ENCODE measurements at places on chromosomes 11 and 22.

DNA sequence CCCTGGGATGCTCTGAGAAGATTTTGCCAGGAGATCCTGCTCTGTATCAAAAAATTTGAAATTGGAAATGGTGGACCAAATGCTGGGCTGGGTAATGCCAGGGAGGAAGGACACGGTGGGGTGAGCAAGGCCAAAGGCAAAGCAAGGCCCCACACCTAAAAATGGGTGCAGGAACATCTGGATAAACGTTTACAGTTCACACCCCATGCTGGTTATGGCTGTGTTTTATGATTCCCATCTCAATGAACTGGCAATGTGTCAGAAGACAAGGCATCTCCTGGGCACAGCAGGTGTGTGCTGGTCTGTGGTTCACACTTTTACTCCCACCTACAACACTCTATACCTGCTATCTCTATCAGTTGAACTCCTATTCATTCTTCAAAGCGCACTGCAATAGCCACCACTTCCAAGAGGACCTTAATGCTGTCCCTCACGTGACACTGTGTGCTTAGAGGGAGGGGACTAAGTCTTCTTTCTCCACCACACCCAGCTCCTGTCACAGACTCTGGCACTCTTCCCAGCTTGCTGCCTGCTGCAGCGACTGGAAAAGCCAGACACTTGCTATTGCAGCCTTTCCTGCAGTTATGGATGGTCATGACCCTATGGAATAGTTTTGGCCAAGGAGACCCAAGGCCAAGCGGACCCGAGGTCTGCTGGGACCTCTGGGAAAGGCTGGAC, 277.5 kb downstream of the CTTN start:
- DNase-seq, result no peak

GRCh38 chr11:27211370-27212127, 151.5 kb downstream of the CCDC34 start:
- DNase-seq, result no peak

- no peak for DNase-seq
Observed at GRCh38 chr22:35409783-35410662, 10.1 kb downstream of the MCM5 start.

DNA sequence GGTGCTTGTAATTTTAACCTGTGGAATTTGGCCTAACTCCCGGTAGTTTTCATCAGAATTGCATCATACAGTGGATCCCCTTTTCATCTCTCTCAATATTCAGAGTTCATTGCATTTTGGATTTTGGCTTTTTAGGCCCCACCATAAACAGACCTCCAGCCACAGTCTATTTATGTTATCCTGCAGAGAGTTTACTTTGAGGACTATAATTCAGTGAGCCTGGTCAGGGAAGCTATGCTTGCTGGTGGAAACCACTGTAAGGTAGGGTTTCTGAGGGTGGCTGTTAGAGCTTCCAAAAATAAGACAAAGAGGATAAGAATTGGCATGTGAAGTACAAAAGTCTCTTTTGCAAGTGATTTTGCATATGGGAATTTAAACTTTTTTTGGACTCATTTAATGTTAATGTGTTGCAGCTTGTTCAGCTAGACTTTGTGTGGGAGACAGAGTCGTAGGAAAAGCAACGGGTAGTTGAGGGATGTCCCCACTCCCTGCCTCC, 34.8 kb upstream of the DDI1 start:
- no peak for DNase-seq

DNA sequence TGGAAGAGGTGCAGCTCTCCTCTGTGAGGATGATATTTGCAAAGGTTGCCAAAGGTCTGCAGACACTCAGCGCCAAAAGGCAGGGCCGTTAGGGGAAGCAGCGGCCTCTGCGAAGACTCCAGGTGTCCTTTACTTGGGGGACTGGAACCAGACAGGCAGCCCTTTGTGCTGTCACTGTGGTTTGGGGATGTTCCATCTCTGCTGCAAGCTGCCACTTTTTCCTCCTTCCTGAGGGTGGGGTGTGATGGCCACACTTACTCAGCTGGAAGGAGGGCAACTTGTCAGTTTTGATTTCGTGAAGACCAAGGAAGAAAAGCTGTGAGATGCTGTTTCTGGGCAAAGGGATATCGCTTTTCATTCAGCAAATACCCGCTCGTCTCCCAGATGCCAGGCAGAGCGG, 96.5 kb upstream of the PRR5 start:
- no peak for DNase-seq

DNA sequence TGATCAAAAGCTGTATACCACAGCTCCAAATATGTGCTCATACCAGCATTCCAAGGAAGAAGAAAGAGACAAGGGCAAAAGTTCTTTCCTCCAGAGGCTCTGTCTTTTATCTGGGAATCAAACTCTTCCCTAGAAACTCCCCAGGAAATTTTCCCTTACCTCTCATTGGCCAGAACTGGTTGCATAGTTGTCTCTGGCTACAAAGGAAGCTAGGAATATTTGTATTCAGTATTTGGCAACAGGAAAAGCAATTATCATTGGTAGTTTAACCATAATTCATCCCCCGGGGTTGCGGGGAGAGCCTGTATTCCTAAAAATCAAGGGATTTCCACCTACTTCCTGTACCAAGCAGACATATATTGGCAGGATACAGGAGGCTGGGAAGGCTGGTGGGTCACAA, 10.5 kb upstream of the ZFTA start:
- DNase-seq, result no peak

DNA sequence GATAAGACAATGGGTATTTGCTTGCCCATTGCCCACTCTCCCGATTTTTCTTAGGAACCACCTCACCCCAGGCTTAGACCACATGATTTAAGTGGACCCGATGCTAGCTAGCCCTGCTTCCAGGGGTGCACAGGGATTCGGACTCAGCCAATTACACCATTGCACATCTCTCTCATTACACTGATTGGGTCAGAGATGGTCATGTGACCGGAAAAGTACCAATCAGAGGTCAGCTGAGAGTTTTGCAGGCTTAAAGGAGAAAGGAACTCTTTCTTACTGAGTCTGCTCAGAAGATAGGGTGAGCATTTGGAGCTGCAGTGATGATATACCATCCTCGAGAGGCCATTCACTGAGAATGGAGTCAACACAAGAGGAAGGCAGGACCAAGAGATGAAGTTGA, 12.2 kb upstream of the ANKK1 start:
- no peak for DNase-seq

- no peak for DNase-seq
Observed at GRCh38 chr11:118319337-118319707, 14.8 kb downstream of the CD3E start.

DNA sequence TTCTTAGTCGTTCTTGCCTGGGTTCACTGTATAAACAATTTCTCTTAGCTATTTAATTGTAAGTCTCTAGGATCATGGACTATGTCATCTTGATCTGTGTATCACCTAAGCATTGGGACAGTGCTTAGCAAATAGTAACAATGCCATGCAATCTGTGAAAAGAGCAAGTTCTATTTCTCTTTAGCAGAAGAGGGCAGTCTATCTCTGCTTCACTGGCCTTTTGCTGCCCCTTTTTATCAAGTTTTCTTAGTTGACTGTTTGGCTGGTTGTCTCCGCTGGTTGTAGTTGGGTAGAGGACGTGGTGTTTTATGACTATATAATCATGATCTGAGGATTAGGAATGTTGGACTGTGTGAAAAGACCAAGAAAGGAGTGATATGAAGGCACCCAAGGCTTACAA, 315.0 kb downstream of the JRKL start:
- DNase-seq, result no peak

DNA sequence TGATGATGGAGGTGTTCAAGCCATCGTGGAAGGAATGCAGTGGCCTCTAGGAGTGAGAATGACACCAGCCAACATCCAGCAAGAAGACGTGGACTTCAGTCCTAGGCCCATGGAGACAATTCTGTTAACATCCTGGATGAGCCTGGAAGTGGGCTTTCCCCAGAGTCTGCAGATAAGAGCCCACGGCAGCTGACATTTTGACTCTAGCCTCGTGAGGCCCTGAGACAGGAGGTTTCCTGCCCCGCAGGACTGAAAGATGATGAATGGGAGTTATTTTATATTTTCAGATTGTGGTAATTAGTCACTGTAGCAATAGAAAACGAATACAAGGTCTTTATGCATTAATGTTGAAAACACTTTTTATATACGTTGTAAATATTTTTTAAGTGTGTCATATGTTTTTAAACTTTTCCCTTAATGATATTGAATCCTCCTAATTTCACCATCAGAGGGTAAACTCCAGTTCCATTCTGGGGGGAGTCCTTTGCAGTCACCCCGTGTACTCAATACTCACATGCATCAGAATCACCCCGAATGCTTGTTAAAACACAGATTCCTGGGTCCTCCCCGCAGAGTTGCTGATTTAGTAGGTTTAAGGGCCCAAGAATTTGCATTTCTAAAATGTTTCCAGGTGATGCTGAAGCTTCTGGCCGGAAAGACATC, 570 bp upstream of the TPCN2 start:
- DNase-seq, result no peak

GRCh38 chr11:7874056-7874455, 57.0 kb downstream of the OR10A6 start:
- DNase-seq, result no peak

DNA sequence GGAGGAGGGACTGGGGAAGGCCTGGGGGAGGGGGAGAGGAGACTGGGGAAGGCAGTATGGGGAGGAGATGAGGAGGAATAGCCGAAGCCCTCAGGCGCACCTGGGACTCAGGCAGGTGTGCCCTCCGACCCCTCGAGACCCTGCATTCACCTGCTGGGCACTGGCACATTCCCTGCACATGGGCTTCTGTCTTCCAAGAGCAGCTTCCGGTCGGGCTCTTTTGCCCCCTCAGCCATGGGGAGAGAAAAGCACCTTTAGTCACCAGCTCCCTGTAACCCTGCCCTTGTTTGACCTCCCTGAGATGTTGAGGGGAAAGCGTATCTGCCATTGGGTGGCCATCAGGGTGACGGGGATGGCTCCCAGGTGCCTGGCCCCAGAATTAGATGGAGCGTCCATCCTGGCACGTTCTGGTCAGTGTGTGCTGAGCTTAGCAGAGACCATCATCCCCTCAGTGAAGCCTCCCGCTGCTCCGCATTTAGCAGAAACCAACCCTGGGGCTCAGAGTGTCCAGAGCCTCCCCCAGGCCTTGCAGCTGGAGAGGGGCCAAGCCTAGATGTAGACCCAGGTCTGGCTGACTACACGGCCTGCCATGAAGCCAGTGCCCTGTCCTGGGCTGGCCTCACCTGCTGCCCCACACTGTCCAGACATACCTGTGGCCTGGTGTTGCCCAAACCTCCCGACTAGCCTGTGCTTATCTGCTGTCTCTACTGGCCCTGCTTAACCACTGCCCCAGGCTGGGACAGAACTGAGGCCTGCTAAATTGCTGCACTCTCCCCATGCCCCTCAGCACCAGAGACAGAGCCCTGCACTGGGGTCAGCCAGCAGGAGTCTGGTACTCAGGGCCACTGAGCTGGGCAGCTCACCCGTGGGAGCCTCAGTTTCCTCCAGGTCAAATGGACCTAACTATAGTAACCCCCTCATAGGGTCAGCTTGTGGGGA, 6.2 kb downstream of the ANO1 start:
- no peak for DNase-seq

GRCh38 chr22:35329114-35329847, 29.6 kb downstream of the TOM1 start:
- no peak for DNase-seq

- DNase-seq, result no peak
Observed at GRCh38 chr22:20654343-20655208, 119.3 kb upstream of the SERPIND1 start.

GRCh38 chr11:34207487-34208180, 102.2 kb downstream of the NAT10 start:
- DNase-seq, result no peak

GRCh38 chr11:100639140-100639539, 47.9 kb upstream of the ARHGAP42 start:
- no peak for DNase-seq

DNA sequence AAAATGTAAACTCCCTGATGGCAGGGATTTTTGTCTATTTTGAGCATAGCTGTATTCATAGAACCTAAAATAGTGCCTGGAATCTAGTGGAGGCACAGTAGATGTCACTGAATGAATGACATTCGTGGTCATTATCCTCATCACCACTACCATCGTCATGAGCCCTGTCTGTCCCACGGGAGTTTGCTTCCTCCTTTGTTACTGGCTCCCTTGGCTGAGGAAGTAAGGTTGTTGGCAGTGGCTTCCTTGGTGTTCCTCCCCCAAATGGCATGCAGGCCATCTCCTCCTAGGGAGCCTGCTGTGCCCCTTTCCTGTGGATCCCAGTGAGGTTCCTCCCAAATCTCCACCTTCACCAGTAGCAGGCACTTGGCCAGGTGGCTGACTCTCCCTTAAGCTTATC, 183.0 kb downstream of the CEP164 start:
- DNase-seq, result no peak

DNA sequence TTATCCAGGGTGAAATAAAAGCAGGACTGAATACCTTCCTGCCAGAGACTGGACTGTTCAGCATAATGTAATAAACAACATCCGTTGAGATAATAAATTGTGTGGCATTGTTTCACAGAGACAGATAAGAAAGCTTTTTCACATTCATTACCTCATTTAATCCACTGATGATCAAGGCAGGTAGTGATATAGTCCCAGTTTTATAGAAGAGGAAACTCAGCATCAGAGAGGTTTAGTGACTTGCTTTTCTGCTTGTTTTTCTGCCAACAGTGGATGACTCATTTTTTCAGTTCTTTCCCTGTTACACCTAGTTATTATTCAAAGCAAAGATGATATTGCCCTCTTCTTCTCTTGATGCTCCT, 4.0 kb downstream of the MYO18B start:
- DNase-seq, result no peak
